ENCODE measurements at places on chromosomes 7 and 10. TPM values are rescaled to one million over a fixed set of nuclear protein-coding genes. Genes with fewer than 3 reads are reported as not detected.

The NACAD gene
- 2.5 TPM for total RNA-seq

The ZNF736 gene
- 17.7 TPM for total RNA-seq

The LRRC18 gene
- not detected for total RNA-seq

The IRF5 gene
- total RNA-seq: 0.22 TPM

The PDZD7 gene
- total RNA-seq: 0.91 TPM

The ARPC1A gene
- 156 TPM for total RNA-seq

The HECW1 gene
- total RNA-seq: 12.9 TPM

The PLAU gene
- total RNA-seq: 42.2 TPM

The ICA1 gene
- 11.3 TPM for total RNA-seq

The RELN gene
- total RNA-seq: under 0.01 TPM

The HDAC9 gene
- total RNA-seq: 29.8 TPM

The HKDC1 gene
- total RNA-seq: 0.54 TPM

The MOGAT3 gene
- not detected for total RNA-seq

The ITPRID1 gene
- not detected for total RNA-seq

The CTBP2 gene
- total RNA-seq: 49.1 TPM

The COL26A1 gene
- total RNA-seq: 0.22 TPM

Data from articular chondrocyte of knee joint (primary cell).